Naive thymus-derived CD8-positive, alpha-beta T cell (primary cell): ENCODE measurements at places on chromosomes 6 and 20. TPM values are rescaled to one million over a fixed set of nuclear protein-coding genes. Genes with fewer than 3 reads are reported as not detected.

The TSBP1 gene
- not detected for total RNA-seq

The PACRG gene
- total RNA-seq, result 1.2 TPM

The TCP11 gene
- not detected for total RNA-seq

The ERVFRD-1 gene
- total RNA-seq, result not detected

The PGM3 gene
- 31.7 TPM for total RNA-seq

The SCAND1 gene
- 59.6 TPM for total RNA-seq

The TPMT gene
- 8.6 TPM for total RNA-seq

The OR2H2 gene
- total RNA-seq, result not detected

The GHRH gene
- total RNA-seq, result not detected

The CDSN gene
- total RNA-seq, result not detected

- no peaks in the 10 kb centered on the region for H3K36me3 ChIP-seq
- H3K4me3 ChIP-seq, result no peak overlapping the region
- no peak for DNase-seq
- no peaks in the 10 kb centered on the region for H3K4me1 ChIP-seq
- peaks cover 36% of the 10 kb centered on the region for H3K27me3 ChIP-seq
These were observed 52.7 kb downstream of the BANF2 start for GRCh38 chr20:17752459-17752858.

GRCh38 chr20:35264755-35265154, 13.2 kb downstream of the MMP24OS start:
- no peak for DNase-seq
- H3K4me1 ChIP-seq, result peaks cover 19% of the 10 kb centered on the region
- no peak overlapping the region for H3K27ac ChIP-seq
- no peaks in the 10 kb centered on the region for H3K36me3 ChIP-seq
- H3K4me3 ChIP-seq, result no peak overlapping the region

GRCh38 chr6:79066330-79066729, 11.7 kb downstream of the PHIP start:
- H3K4me3 ChIP-seq, result no peak overlapping the region
- H3K4me1 ChIP-seq, result peaks cover 21% of the 10 kb centered on the region
- no peak for DNase-seq
- H3K27ac ChIP-seq, result no peak overlapping the region
- H3K36me3 ChIP-seq, result no peaks in the 10 kb centered on the region
- H3K27me3 ChIP-seq, result no peaks in the 10 kb centered on the region

- H3K36me3 ChIP-seq, result no peaks in the 10 kb centered on the region
- H3K4me3 ChIP-seq, result no peak overlapping the region
- H3K4me1 ChIP-seq, result peaks cover 45% of the 10 kb centered on the region
- no peak for DNase-seq
These were observed 212.0 kb upstream of the SGK1 start for GRCh38 chr6:134529921-134530320.

DNA sequence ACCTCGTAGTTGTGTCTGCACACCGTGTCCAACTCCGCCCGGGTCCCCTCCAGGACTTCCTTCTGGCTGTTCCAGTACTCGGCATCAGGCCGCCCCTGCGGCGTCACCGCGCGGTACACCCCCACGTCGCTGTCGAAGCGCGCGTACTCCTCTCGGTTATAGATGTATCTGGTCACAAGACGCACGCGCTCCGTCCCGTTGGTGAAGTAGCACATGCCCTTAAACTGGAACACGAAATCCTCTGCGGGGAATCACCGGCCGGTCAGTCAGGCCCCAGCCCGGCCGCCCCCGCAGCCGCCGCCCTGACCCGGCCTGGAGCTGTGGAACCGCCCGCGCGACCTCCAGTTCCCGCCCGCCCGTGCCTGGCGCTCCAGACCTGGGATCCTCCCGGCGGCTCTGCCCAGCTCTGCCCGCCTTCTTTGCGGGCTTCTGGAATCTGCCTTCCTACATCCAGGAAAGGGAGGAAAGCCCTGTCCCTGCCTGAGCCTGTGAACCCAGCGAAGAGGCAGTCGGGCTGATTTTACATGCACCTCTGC, 1.6 kb downstream of the HLA-DQB1 start:
- H3K36me3 ChIP-seq, result no peaks in the 10 kb centered on the region
- H3K27ac ChIP-seq, result peak overlapping the region; percentile 80
- DNase-seq, result no peak

DNA sequence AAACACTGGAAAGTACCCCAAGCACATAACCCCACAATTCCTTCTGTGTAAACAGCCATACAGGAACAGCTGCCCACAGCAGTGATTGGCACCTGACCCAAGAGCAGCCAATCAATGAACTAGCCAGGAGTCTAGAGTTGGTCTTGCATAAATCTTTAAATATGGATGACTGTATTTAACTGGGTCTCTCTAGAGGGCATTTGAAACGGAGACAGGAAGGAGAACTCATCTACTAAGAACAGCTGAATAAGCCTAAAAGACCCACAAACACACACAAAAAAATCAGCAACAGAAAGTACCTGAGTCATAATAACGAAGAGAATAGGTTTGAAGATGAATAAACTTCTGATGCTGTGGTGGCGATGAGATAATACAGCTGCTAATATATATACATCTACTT, 49.0 kb upstream of the ASF1A start:
- no peaks in the 10 kb centered on the region for H3K27me3 ChIP-seq
- H3K4me1 ChIP-seq, result peaks cover 12% of the 10 kb centered on the region
- no peak for DNase-seq

- no peaks in the 10 kb centered on the region for H3K36me3 ChIP-seq
- H3K4me3 ChIP-seq, result no peak overlapping the region
- H3K4me1 ChIP-seq, result no peaks in the 10 kb centered on the region
- no peaks in the 10 kb centered on the region for H3K27me3 ChIP-seq
- DNase-seq, result no peak
- H3K27ac ChIP-seq, result no peak overlapping the region
These were observed 1297.5 kb upstream of the CITED2 start for GRCh38 chr6:140671926-140672325.

GRCh38 chr6:111985202-111985731, 68.6 kb upstream of the CCN6 start:
- DNase-seq, result no peak
- peak overlapping the region; percentile 55 for H3K4me3 ChIP-seq
- peaks cover 86% of the 10 kb centered on the region for H3K4me1 ChIP-seq
- no peaks in the 10 kb centered on the region for H3K36me3 ChIP-seq
- H3K27me3 ChIP-seq, result no peaks in the 10 kb centered on the region

DNA sequence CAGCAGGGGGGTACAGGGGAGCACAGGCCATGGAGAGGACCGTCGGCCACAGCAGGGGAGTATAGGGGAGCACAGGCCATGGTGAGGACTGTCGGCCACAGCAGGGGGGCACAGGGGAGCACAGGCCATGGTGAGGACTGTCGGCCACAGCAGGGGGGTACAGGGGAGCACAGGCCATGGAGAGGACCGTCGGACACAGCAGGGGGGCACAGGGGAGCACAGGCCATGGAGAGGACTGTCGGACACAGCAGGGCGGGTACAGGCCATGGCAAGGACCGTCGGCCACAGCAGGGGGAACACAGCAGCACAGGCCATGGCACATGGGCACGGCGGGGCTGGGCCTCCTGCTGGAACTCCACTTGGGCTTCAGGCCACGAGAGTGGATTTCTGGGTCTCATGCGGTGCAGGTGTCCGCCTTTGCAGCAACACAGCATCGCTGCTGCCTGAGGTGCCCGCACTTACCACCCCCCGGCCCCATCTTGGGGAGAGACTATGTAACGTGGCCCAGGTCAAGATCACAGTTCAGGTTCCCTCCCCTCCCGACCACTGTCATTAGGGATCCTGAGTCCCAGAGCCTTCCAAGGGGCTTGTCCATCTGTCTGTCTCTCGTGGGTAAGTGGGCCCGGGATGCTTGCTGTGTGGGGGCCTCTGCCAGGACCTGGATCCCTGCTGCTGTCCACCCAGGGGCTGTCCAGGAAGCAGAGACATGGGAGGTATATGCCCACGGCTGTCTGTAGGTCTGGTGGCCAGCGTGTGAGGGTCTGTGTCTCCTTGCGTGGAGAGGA, 2.5 kb downstream of the NPBWR2 start:
- DNase-seq, result no peak
- peak overlapping the region; percentile 34 for H3K27ac ChIP-seq
- H3K27me3 ChIP-seq, result no peaks in the 10 kb centered on the region
- peaks cover 32% of the 10 kb centered on the region for H3K4me1 ChIP-seq

DNA sequence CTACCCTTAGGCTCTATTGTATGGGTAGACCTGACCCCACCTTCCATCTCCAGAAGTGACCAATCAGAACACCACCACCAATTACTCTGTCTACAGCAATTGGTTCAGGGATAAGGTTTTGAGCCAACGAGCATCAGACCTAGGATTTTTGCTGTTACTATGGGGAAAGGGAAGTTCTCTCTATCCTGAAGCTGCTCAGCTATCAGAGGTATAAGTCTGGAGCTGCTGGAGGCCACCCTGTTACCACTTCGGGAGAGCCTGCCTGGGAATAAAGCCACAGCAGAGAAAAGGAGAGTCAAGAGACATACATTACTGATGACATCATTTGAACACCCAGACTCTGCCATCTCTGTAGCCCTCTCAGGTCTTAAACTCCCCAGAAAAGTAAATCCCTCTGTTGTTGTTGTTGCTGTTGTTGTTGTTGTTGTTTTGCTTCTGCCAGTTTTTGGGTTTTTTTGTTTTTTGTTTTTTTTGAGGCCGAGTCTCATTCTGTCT, 94.5 kb downstream of the PREX1 start:
- H3K27me3 ChIP-seq, result no peaks in the 10 kb centered on the region
- DNase-seq, result no peak

DNA sequence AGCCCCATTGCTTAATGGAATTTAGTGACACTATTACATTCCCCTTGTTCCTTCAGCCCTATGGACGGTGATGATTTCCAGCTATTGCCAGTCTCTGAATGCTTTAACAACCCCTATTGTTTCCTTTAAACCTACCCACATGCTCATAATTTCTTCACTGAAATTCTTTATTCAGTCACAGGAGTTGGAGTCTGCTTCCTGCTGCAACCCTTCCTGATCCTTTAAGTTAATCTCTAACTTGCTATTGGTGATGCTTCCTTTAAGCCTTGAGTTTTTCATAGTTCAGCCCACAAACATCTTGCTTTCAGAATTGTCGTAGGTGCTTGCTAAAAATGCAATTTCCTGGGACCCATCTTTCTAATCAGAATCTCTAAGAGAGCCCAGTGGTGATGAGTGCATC, 66.3 kb upstream of the TNFAIP3 start:
- H3K4me1 ChIP-seq, result peaks cover 59% of the 10 kb centered on the region
- H3K4me3 ChIP-seq, result no peak overlapping the region
- DNase-seq, result no peak
- peak overlapping the region; percentile 88 for H3K27ac ChIP-seq
- no peaks in the 10 kb centered on the region for H3K36me3 ChIP-seq

- no peaks in the 10 kb centered on the region for H3K4me1 ChIP-seq
- H3K27me3 ChIP-seq, result peaks cover 6% of the 10 kb centered on the region
- no peaks in the 10 kb centered on the region for H3K36me3 ChIP-seq
These were observed 260.6 kb downstream of the EYA4 start for GRCh38 chr6:133501675-133502270.

- peak overlapping the region; percentile 70 for H3K27ac ChIP-seq
- no peaks in the 10 kb centered on the region for H3K36me3 ChIP-seq
- H3K4me3 ChIP-seq, result peak overlapping the region; percentile 55
- no peaks in the 10 kb centered on the region for H3K4me1 ChIP-seq
These were observed 74.5 kb downstream of the DCDC2 start for GRCh38 chr6:24283043-24283985.

DNA sequence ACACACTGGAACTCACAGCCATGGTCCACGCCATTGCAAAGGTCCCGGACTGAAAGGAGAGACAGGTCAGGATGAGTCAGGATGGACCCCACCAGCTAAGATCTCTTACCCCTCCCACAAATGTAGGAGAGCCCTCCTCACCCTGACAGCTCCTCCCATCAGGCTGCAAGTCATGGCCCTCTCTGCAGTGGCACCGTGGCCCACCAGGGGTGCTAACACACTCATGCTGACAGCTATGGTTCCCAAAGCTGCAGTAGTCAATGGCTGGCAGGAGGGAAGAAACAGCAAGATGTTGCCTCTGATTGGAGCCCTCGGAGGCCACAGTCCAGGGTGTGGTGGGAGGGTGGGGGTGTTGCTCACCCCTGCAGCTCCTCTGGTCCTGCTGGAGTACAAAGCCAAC, 5.7 kb upstream of the RBPJL start:
- no peaks in the 10 kb centered on the region for H3K36me3 ChIP-seq
- no peak for DNase-seq
- H3K27me3 ChIP-seq, result peaks cover 83% of the 10 kb centered on the region
- H3K4me1 ChIP-seq, result no peaks in the 10 kb centered on the region
- H3K4me3 ChIP-seq, result no peak overlapping the region

- H3K36me3 ChIP-seq, result peaks cover 29% of the 10 kb centered on the region
- peak; percentile 21 for DNase-seq
- peak overlapping the region; percentile 87 for H3K27ac ChIP-seq
- H3K4me3 ChIP-seq, result peak overlapping the region; percentile 97
These were observed 1.4 kb downstream of the PIM1 start for GRCh38 chr6:37171201-37171969.

DNA sequence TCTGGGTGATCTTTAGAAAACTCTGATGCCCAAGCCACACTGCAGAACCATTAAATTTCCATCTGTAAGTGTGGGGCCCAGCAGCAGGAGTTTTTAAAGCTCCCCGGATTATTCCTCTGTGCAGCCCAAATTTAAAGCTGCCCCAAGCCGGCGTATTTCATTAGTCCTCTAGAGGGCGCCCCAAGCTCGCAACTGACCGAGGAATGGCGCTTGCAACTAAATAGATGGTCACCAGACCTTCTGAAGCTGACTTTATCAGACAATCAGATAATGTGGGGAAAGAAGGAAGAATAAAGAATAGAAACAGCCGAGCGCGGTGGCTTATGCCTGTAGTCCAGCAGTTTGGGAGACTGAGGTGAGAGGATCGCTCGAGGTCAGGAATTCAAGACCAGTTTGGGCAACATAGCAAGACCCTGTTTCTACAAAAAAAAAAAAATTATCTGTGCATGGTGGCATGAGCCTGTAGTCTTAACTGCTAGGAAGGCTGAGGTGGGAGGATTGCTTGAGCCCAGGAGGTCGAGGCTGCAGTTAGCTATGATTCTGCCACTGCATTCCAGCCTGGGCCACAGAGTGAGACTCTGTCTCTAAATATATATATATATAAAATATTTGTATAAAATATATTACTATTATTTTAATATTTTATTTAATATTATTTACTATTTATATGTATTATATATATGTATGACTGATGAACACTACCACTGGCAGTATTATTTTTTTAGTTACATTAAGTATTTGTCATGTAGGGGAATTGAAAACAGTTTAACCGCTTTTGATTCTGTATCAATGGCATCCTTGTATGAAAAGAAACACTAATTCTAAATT, 56.0 kb downstream of the OTOR start:
- no peak overlapping the region for H3K27ac ChIP-seq
- peaks cover 6% of the 10 kb centered on the region for H3K4me1 ChIP-seq
- H3K4me3 ChIP-seq, result no peak overlapping the region
